ENCODE measurements at places on chromosomes 3 and 15. TPM values are rescaled to one million over a fixed set of nuclear protein-coding genes. Genes with fewer than 3 reads are reported as not detected.

Gene TRIM71
- polyA plus RNA-seq = 0.01 TPM

Gene NDN
- polyA plus RNA-seq = 37.4 TPM

Gene ALS2CL
- polyA plus RNA-seq = 100.0 TPM

Gene GOLGA8Q
- polyA plus RNA-seq = not detected

Gene CCR9
- polyA plus RNA-seq = 2.7 TPM

Gene SST
- polyA plus RNA-seq = 198 TPM

Gene C3orf85
- 10.3 TPM for polyA plus RNA-seq

Gene AMIGO3
- polyA plus RNA-seq = 0.84 TPM

Gene SERPINI2
- polyA plus RNA-seq = 11.4 TPM

Gene CX3CR1
- not detected for polyA plus RNA-seq

Gene RAB11A
- 193 TPM for polyA plus RNA-seq

Gene CYP11A1
- 0.92 TPM for polyA plus RNA-seq

Gene KIF15
- 9.4 TPM for polyA plus RNA-seq

Gene AGTR1
- polyA plus RNA-seq = 2.3 TPM

Measured in small intestine (tissue), 16 donors.